ENCODE measurements at places on chromosomes 4 and X.
A peak's percentile ranks its signal among the peaks of the same experiment; 100 is the strongest.

- DNase-seq, result no peak
These were observed 474.4 kb downstream of the RAPGEF2 start for GRCh38 chr4:159577241-159577640.

- DNase-seq, result peak; percentile 46
These were observed 79.8 kb downstream of the SPANXN3 start for GRCh38 chrX:143437439-143437838.

- no peak for DNase-seq
These were observed 95.7 kb upstream of the NKX1-1 start for GRCh38 chr4:1501754-1502500.

GRCh38 chr4:88158489-88159228 is at the start of gene ABCG2:
ABCG2 (minus strand) TSS chr4:88158639; CDS start chr4:88139995, 18,644 bp downstream.
- no peak for DNase-seq

DNA sequence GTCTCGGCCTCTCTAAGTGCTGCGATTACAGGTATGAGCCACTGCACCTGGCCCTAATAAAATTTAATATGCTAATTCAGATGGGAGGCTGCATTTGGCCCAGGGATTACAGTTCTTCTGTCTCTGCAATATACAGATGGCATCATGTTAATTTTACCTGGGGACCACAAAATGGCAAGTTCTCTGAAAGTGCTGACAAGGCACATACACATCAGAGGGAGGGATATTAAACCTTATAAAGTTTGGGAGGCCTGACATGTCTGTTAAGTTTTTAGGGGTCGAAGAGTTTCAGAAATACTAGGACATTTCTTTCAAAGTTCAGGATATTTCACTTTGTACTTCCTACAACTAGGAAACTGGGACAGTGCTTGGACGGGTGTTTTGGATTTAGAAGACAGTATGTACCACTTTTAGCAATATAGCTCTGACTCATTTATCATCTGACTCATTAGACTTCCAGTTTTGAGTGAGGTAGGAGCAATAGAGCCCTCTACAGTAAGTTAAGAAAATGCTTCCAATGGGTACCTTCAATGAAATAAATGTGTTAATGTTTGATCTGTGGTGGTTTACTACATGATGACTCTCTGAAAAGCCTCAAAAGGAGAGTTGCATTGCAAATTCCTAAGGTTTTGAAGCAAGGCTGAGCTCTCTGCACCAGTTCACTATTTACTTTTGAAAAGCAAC is 981.0 kb upstream of the HS3ST1 start:
- DNase-seq, result no peak
